ENCODE measurements at places on chromosomes 6 and 20.

DNA sequence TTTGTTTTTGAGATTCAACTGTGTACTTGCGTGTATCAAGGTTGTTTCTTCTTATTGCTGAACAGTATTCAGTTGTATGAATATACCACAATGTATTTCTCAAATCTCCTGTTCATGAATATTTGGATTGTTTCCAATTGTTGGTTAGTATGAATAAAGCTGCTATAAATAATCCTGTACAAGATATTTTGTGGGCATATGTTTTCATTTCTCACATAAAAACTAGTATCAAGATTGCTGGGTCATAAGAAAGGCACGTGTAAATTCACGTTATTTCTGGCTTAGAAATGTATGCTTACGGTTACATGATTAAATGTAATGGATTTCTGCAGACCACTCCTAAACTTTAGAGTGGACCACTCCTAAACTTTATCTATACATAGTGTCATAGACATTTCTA, 96.6 kb downstream of the BTBD3 start:
- no peak for DNase-seq

GRCh38 chr20:35845561-35845960, 73.7 kb downstream of the PHF20 start:
- no peak for DNase-seq

GRCh38 chr6:45626087-45626891, 248.6 kb upstream of the SUPT3H start:
- DNase-seq: no peak

GRCh38 chr6:158231551-158232315, 63.6 kb downstream of the GTF2H5 start:
- peak; percentile 84 for DNase-seq

DNA sequence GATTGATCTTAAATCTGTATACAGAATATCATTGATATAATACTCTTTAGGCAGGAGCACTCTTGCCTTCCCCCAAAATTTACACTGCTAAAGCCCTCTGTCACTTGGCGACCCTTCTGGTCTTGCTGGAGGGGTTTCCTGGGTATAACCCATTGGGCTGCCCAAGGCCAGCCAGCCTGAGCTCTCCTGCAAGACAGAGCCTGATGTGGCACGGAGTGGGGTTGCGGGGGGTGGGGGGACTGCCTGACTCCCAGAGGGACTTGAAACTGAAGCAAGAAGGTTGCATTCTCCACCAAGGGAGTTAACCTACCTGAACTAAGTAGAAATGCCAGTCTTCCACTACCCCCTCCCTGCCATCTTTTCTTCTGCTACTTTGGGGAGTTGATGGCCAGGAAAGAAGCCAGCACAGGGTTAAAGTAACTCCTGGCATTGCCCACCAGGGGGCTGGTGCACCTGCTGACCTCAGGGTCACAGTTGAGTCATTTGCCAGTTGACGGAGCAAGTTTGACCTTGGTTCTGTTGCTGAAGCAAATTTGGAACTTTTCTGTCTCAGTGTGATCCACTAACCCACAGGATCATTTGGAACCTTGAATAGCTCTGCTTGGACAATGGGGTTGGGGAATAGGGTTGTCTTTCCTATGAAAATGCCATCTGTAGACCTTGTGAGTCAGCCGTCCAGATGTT, 79.4 kb downstream of the ASXL1 start:
- peak; percentile 51 for DNase-seq

- no peak for DNase-seq
Observed at GRCh38 chr6:2173203-2173961, 72.0 kb downstream of the GMDS start.

Measured in hematopoietic multipotent progenitor cell treated with erythropoietin and hydrocortisone succinate and interleukin-3 and kit ligand, for 4 days (in vitro differentiated cells).